ENCODE measurements at places on chromosomes 7 and 10. TPM values are rescaled to one million over a fixed set of nuclear protein-coding genes. Genes with fewer than 3 reads are reported as not detected.

Gene GPR146
- 4.7 TPM for total RNA-seq

Gene CYP3A4
- total RNA-seq, result not detected

Gene IDI2
- total RNA-seq, result not detected

Gene CDC14C
- total RNA-seq, result not detected

Gene CNPY1
- total RNA-seq, result not detected

Gene GIMAP4
- 109 TPM for total RNA-seq

Gene CSGALNACT2
- 19.5 TPM for total RNA-seq

Gene DENND10
- 21.9 TPM for total RNA-seq

Gene CALN1
- 0.12 TPM for total RNA-seq

Gene C7orf57
- total RNA-seq, result 0.33 TPM

Gene HABP2
- total RNA-seq, result not detected

Gene GRIFIN
- not detected for total RNA-seq

Gene SEMA3D
- not detected for total RNA-seq

Gene CPEB3
- total RNA-seq, result 1.8 TPM

Gene DGKB
- not detected for total RNA-seq

Gene FFAR4
- total RNA-seq, result not detected

Gene PURB
- 20.8 TPM for total RNA-seq

Gene CPN1
- total RNA-seq, result not detected

Gene ADAM8
- 176 TPM for total RNA-seq

Gene PDE6C
- total RNA-seq, result not detected

Gene ADAMTS14
- total RNA-seq, result not detected

Gene NPC1L1
- total RNA-seq, result 0.04 TPM

Gene LIPK
- not detected for total RNA-seq

Gene ZCCHC24
- total RNA-seq, result 0.75 TPM

Gene FANK1
- total RNA-seq, result 1.0 TPM
